Mesothelial cell of epicardium (in vitro differentiated cells): ENCODE measurements at places on chromosomes 11 and 22. TPM values are rescaled to one million over a fixed set of nuclear protein-coding genes. Genes with fewer than 3 reads are reported as not detected.

Gene NRXN2
- 9.8 to 14.0 TPM (median 12.0 TPM) in 3 replicates for total RNA-seq

Gene HSPB2
- total RNA-seq: 0.22 to 0.51 TPM (median 0.27 TPM) in 3 replicates

Gene PRODH
- total RNA-seq: 1.7 to 2.5 TPM (median 2.1 TPM) in 3 replicates

Gene TBCEL
- 27.3 to 32.7 TPM (median 32.3 TPM) in 3 replicates for total RNA-seq

Gene WNT11
- 22.5 to 24.1 TPM (median 22.8 TPM) in 3 replicates for total RNA-seq

Gene SLC22A12
- total RNA-seq: not detected in 3 replicates

Gene RGL4
- total RNA-seq: 0.07 TPM in 1 of 3 replicates, not detected in the others

Gene SH3BP1
- 30.0 to 33.0 TPM (median 31.9 TPM) in 3 replicates for total RNA-seq

Gene TREH
- total RNA-seq: 0.11 TPM in 1 of 3 replicates, not detected in the others

- no peaks in the 10 kb centered on the region for H3K4me1 ChIP-seq
- no peak for DNase-seq
- no peak overlapping the region for H3K4me3 ChIP-seq
Observed at GRCh38 chr11:17458268-17458667, 18.4 kb downstream of the ABCC8 start.

DNA sequence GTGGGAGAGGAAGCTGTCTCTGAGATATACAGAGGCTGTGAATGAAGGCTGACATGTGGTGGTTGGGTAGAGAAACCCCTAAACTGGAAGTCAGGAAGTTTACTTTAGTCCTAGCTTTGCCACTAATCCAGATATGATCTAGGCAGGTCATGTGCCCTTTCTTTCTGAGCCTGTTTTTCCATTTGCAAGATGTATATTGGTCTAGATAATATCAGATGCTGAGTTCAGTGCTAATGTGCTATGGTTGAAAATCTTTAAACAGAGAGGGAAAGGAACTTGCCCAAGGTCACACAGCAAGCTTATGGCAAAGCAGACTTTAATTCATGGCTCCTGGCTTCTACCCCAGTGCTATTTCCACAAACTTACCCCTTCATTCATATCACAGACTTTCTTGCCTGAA, 25.7 kb upstream of the TPBGL start:
- no peaks in the 10 kb centered on the region for H3K36me3 ChIP-seq
- DNase-seq: no peak
- H3K4me1 ChIP-seq: no peaks in the 10 kb centered on the region
- peaks cover 48% of the 10 kb centered on the region for H3K27me3 ChIP-seq
- no peak overlapping the region for H3K27ac ChIP-seq

GRCh38 chr11:65646288-65646957, 8.5 kb downstream of the SIPA1 start:
- DNase-seq: no peak
- peak overlapping the region; percentile 17 for H3K4me3 ChIP-seq
- peaks cover 5% of the 10 kb centered on the region for H3K36me3 ChIP-seq
- H3K4me1 ChIP-seq: peaks cover 45% of the 10 kb centered on the region

- DNase-seq: no peak
- H3K4me1 ChIP-seq: peaks cover 43% of the 10 kb centered on the region
- H3K27ac ChIP-seq: no peak overlapping the region
- H3K27me3 ChIP-seq: peaks cover 3% of the 10 kb centered on the region
- H3K4me3 ChIP-seq: no peak overlapping the region
Observed at GRCh38 chr11:115607621-115608221, 103.5 kb upstream of the CADM1 start.

DNA sequence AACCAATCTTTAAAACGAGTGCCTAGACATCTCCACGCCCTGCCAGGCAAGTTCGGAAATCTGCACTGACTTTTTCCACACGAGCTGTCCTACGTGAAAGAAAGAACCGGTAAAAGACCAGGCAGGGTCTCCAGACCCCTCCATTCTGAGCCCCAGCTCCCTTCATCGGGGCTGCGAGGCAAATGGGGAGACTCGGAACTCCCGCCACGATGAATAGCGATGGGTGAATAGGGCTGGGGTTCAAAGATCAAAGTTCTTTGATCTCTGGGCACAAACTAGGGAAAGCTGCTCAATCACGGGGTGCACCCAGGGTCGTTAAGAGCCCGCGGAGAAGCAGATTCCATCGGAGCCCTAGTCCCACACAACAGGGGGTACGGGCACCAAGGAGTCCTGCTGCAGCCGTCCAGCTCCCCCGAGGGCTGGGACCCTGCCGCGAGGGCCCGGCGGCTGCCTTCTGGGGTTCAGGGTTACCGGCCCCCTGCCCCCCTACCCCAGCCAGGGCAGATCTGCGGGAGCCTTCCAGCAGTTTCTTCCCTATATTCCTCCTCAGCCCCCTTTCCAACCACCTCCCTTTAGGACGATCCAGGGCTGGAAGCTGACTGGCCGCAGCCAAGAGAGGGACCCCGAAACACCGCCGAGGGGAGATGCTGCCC, 1.1 kb downstream of the LRP4 start:
- peak overlapping the region; percentile 90 for H3K27ac ChIP-seq
- no peak for DNase-seq
- no peaks in the 10 kb centered on the region for H3K36me3 ChIP-seq
- H3K27me3 ChIP-seq: no peaks in the 10 kb centered on the region

DNA sequence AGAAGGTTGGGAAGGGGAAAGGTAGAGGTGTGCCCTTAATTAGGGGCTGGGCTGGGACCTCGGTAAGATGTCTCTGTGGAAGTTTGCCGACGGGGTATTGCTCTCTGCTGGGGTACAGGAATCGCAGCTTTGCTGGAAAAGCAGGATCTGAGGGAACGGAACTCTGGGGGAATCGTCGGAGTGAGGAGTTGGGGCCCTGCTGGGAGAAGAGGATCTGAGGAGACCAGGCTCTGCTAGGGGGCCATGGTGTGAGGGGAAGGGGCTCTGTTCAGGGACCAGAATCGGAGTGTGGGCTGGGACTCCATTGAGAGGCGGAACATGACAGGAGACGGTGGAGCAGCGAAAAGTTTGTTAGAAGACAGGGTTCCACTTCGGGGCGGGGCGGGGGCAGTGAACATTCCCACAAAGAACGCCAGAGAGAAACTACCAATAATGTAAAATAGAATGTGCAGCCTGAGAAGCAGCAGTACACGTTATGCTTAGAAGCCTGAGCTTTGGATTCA, 456 bp downstream of the AAMDC start:
- peaks cover under 1% of the 10 kb centered on the region for H3K36me3 ChIP-seq
- peak overlapping the region; percentile 98 for H3K27ac ChIP-seq
- no peak for DNase-seq
- H3K4me1 ChIP-seq: peaks cover 31% of the 10 kb centered on the region

DNA sequence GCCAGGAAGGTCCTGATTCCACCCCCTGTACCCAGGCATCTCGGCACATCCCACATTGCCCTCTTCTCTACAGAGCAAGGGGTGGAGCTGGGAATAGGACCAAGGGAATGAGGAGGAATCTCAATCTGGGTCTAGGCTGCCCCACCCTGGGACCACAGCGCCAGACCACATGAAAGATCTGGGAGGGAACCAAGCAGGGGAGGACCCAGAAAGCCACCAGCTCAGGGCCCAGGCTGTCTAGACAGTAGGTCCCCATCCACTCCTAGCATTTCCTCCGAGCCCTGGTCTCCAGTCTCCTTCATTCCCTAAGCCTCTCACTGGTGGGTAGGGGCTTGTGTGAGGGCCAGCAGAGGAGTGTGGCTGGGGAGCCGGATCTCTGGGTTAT, 11.6 kb downstream of the PHLDB1 start:
- peak overlapping the region; percentile 82 for H3K27ac ChIP-seq
- peaks cover 2% of the 10 kb centered on the region for H3K36me3 ChIP-seq
- H3K4me1 ChIP-seq: peaks cover 83% of the 10 kb centered on the region
- no peak overlapping the region for H3K4me3 ChIP-seq

DNA sequence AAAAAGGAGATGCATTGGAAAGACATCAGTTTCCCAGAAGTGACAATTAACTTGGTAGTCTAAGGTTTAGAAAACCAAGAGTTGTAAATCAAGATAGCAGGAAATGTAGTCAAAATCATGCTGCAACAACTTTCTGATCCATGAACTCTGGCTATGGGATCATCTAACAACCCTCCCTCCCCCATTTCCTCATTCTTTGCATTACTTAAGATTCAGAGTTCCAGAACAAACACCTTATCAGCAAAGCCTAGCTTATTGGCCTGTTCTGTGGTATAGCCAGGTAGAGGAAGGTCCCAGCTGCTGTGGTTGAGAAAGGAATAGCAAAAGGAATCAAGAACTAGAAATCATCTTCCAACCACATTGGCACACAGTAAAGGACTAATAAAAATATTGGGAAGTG, 651.1 kb downstream of the METTL15 start:
- H3K4me3 ChIP-seq: no peak overlapping the region
- no peaks in the 10 kb centered on the region for H3K36me3 ChIP-seq
- H3K27ac ChIP-seq: peak overlapping the region; percentile 94
- DNase-seq: no peak
- peaks cover 52% of the 10 kb centered on the region for H3K4me1 ChIP-seq

GRCh38 chr11:12417691-12418611, 40.6 kb downstream of the PARVA start:
- no peak overlapping the region for H3K4me3 ChIP-seq
- peaks cover 57% of the 10 kb centered on the region for H3K4me1 ChIP-seq
- H3K27ac ChIP-seq: peak overlapping the region; percentile 72
- peaks cover 7% of the 10 kb centered on the region for H3K36me3 ChIP-seq
